Endothelial cell of umbilical vein (primary cell): ENCODE measurements at places on chromosomes 6 and 20. TPM values are rescaled to one million over a fixed set of nuclear protein-coding genes. Genes with fewer than 3 reads are reported as not detected.

Gene CFAP61
- polyA plus RNA-seq: not detected in 2 replicates

Gene PRR18
- not detected in 2 replicates for polyA plus RNA-seq

GRCh38 chr6:44084231-44085014, 42.8 kb downstream of the MRPL14 start:
- DNase-seq: no peak

GRCh38 chr20:60395991-60396390, 437.8 kb downstream of the CDH26 start:
- DNase-seq: no peak

DNA sequence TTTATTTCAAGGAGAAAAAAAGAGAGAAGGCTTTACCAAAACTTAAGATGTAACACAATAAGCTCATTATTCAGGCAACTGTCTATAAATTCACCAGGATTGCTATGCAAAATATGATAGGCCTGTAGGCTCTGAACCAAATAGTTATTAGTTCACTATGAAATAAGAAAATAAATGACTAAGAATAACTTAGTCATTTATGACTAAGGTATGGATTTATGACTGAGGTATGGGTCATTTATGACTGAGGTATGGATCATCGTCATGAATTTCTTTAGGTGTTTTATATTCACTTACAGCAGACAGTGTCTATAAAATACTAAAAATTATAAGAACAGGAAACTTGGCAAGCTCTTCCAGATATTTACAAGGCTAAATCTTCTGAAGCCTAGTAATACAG, 52.1 kb upstream of the SNX9 start:
- DNase-seq: peak; percentile 32

Gene WFDC10B
- not detected in 2 replicates for polyA plus RNA-seq

Gene PKIB
- not detected in 2 replicates for polyA plus RNA-seq

Gene PBOV1
- not detected in 2 replicates for polyA plus RNA-seq

- DNase-seq: no peak
Measured at GRCh38 chr20:47117773-47118172, 223.1 kb downstream of the EYA2 start.

DNA sequence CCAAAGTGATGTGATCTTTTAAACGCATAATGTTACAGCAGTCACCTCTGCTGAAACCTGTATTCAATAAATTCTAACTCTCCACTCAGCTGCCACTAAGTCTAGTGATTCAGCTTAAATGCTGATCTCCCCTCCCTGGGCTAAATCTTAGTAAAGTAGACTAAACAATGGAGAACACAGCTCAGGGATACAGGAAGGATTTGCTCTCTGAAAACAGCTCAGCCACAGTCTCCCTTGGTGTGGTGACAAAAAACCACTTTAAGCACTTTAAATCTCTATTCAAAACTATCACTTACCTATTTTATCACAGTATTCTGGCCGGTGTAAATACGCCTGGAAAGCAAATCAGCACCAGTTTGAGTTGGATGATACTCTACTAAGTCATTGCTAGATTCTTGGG, 130.6 kb downstream of the RFX6 start:
- no peak for DNase-seq

- DNase-seq: no peak
Measured at GRCh38 chr6:26075063-26075717, 12.0 kb upstream of the HFE start.

GRCh38 chr6:136927292-136927691, 5.2 kb downstream of the SLC35D3 start:
- peak; percentile 17 for DNase-seq

DNA sequence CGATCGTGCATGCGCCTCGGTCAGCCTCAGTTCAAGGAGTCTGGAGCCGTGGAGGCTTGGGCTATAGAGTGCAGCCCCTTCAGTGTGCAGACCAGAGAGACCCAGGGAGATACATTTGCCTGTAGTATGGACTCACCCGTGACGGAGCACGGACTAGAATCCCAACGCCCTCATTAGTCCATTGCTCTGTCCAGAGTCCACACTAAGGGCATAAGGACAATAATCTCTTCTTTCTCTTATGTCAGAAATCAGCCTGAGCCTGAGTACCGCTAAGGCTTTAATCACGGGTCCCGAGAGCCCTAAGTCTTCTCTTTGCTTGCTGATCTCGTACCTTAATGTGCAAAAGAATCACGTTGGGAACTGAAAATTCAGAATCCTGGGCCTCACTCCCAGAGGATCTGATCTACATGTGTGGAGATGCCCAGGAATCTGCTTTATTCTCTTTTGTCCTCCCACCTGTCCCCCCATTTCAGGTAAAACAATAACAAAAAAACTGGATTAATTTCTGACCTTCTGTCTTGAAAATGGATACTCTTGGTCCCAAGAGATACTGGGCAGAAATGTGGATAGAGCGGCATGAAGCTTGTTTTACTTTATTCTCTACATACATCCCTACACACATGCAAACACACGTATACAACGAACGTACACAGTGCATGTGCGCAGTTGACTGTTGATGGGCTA, 671 bp downstream of the BPHL start:
- no peak for DNase-seq

Gene SLC32A1
- 0.04 TPM in 1 of 2 replicates, not detected in the other for polyA plus RNA-seq

DNA sequence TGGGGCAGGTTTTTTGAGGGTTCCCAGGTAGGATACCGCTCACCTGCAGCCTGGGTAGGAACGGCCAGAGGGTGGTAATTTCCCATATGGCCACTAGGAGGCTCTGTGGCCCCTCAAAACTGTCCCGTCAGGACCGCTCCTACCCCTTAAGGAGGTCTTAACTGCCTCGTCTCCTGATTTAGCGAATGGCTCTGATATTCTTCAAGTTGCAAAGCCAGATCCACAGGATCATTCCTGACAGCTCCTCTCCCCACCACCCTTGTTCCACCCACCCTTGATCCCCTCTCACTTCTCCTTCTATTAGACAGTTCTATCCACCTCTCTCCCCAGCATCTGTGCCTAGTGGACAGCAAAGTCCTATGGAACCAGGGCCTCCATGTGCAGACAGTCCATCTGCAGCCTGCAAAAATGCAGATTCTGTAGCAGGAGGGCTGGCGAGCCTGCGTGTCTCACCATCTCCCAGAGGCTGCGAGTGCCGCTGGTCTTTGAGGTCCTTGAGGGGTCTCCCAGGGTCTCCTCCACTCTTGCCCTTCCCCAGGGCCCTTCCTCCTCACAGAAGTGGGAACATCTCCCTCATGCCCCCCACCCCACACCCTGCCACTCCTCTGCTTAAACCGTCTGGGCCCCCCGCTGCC, 34.3 kb upstream of the ZBP1 start:
- peak; percentile 69 for DNase-seq

GRCh38 chr20:25286917-25287316, 39.0 kb downstream of the PYGB start:
- DNase-seq: no peak

GRCh38 chr20:63458170-63459069, 14.0 kb downstream of the KCNQ2 start:
- DNase-seq: no peak

Gene ARMH2
- not detected in 2 replicates for polyA plus RNA-seq

Gene TFB1M
- polyA plus RNA-seq: 10.0 and 12.9 TPM in 2 replicates

GRCh38 chr6:106924694-106925523, 49.6 kb downstream of the CD24 start:
- no peak for DNase-seq

Gene HAO1
- polyA plus RNA-seq: not detected in 2 replicates

Gene FNDC11
- polyA plus RNA-seq: 1.9 and 3.4 TPM in 2 replicates

- DNase-seq: no peak
Measured at GRCh38 chr20:51275181-51275580, 252.3 kb upstream of the KCNG1 start.

Gene HLA-DRA
- not detected in 2 replicates for polyA plus RNA-seq

GRCh38 chr6:30102414-30102969, 10.4 kb downstream of the TRIM31 start:
- DNase-seq: no peak

- DNase-seq: no peak
Measured at GRCh38 chr6:157249826-157250225, 73.5 kb downstream of the TMEM242 start.

GRCh38 chr6:83696674-83697073, 12.2 kb downstream of the SNAP91 start:
- DNase-seq: peak; percentile 93

Gene CALHM5
- 3.8 and 4.5 TPM in 2 replicates for polyA plus RNA-seq
